ENCODE measurements at places on chromosomes 1 and 21.
A peak's percentile ranks its signal among the peaks of the same experiment; 100 is the strongest.

DNA sequence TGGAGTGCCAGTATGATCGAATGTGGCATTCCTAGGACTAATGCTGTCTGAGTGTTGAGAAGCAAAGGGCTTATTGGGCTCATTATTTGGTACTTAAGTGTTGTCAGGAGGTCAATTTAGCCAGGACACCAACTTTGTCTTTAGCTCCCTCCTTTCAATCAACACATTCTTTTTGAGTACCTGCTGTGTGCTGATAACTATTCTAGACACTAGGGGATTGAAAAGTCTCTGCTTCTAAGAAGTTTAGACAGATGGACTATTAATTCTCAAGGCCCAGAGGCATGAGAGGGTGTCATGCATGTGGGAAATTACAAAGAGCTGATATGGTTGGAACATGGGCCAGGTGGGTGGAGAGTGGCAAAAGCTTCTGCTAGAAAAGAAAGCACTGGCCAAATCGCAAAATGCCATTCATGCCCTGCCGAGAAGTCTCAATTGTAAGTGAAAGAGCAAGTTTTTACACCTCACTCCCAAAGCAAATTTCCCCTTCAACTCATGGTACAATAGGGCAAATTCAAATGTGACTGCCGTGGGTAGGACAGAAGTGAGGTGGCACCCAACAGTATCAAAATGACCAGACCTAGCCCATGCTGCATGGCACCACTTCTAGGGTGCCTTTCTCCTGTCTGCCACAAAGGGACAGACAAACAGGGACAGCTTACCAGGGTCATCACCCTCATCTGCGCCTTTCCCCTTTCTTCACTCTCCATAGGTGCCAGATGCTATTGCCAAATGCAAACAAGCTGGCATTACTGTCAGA, 53.6 kb upstream of the LAX1 start:
- no peak for DNase-seq

DNA sequence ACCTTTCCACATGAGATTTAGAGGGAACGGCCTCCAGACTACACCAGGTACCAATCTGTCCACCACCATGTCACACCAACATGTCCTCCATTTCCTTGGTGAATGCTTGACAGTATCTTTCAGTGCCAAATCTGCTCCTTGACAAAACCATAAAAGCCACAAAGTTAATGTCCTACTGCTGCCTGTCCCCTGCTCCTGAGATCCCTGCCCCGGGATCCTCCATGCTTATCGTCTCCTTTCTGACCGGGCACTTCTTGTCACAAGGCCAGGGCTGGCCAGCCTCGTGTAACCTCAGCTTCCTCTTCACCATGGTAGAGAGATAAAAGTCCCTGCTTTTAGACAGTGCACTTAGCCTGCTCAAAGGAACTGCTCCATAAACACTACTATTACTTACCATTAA, 136.2 kb downstream of the NAV1 start:
- DNase-seq: peak; percentile 46

DNA sequence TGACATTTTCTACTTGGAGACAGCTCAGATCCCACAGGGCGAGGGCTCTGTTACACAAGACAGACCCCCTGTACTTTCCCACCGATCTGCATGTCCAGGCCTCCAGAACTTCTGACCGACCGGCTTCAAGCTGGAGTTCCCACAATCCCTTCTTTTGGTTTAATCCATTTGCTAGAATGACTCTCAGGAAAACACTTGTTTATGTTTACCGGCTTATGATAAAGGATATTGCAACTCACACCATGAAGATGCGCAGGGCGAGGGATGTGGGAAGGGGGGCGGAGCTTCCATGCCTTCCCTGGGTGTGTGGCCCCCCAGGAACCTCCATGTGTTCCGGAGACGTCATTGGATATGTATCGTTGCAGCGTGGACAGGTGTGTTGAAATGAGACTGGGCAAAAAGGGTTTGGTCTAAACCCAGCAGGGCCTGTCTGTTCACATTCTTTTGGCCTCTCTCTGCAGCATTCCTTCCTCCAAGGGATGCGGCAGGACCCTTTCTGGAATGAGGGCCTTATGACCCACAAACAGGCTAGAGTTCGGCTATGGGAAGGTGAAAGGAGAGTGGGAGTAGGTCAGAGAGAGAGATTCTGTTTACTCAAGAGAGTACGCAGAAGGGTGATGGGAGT, 7.5 kb upstream of the IGSF5 start:
- DNase-seq: no peak

GRCh38 chr1:231421546-231421970, 529 bp downstream of the EGLN1 start:
- DNase-seq: peak; percentile 63

- no peak for DNase-seq
Observed at GRCh38 chr1:30947212-30947611, 38.7 kb upstream of the SDC3 start.

- DNase-seq: no peak
Observed at GRCh38 chr1:167452483-167452882, 65.8 kb downstream of the CD247 start.

- DNase-seq: peak; percentile 29
Observed at GRCh38 chr1:158117854-158118704, 62.6 kb upstream of the CD1D start.

DNA sequence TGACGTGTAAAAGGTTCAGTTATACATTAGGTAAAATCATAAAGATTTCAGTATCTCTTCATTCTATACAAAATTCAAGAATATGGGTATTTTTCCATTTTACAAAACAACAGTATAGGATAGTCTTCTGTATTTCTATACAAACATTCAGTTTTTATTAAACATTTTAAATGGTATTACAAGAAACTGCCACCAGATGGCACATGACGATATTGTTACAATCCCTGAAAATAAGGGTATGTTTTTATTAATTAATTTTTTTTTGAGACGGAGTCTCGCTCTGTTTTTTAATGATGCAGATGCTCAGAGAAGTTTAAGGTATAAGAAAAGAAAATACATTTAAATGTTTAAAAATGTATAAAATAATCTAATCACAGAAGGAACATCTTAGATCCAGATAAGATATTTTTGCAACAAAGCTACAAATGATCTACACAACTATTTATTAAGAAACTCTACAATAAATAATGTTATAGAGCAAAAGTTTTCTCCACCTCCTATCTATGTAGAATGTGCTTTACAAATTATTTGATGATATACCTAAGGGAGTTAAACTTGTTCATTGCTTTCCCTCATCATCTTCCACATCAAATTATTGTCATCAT, 23.5 kb upstream of the RSBN1 start:
- peak; percentile 69 for DNase-seq

GRCh38 chr1:12272770-12273169, 42.9 kb downstream of the VPS13D start:
- no peak for DNase-seq

GRCh38 chr1:244341455-244342450, 110.0 kb downstream of the ADSS2 start:
- DNase-seq: no peak

Measured in fibroblast of villous mesenchyme (primary cell).